ENCODE measurements at places on chromosomes 16 and 17.

DNA sequence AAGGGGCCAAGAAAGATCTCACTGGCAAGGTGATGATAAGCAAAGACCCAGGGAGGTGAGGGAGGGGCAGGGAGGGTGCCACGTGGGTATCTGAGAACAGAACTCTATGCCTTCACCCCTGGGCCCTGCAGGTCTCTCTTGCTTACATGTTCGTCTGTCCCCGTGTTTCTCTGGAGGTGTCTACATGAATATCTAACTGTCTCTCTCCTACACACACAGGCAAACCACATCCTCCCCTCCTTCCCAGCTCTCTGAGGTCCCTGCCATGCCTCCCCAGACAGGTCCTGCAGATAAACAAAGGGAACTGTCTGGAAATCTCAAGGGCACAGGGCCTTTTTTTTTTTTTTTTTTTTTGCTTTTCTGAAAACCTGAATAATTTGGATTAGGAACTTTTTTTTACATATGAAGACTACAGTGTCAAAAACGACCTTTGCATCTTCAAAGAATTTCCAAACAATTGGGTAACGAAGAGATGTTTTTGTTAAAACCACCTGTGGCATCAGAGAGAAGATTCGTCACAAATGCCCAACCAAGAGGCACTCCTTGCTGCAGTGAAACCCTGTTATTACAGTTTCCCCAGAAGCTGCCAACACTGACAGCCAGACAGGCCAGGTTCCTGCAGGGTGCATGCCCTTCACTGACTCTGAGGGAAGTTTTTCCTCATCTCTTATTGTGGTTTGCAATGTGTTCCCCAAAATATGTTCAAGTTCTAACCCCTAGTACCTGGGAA is 17.8 kb downstream of the PLLP start:
- no peak for DNase-seq

DNA sequence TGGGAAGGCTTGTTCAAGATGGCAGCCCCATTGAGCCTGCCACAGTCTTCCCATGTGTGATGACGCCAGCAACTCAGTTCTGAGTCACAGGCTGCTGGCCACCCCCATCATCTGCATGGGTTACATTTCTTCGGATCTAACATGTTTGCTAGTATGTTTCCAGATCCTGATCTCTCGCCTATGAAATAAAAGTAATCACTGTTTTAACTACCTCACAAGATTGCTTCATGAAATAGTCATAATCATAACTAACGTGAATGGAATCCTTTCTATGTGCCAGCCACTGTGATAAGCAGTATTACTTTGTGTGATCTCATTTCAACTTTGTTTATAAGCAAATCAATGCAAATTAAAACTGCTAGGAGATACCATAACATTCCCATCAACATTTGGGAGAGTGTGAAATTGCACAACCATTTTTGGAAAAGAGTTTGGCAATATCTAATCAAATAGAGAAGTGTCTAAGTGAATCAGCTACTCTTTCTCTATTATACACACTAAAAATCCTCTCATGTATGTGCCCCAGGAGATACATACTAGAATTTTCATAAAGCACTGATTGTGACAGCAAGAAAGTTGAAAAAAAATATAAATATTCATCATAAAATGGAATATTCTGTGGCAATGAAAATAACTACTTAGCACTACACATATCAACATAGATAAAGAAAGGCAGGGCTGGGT is 300.2 kb upstream of the IRX5 start:
- DNase-seq, result no peak

GRCh38 chr16:3266873-3267537 is 10.6 kb upstream of the MEFV start:
- peak; percentile 47 for DNase-seq

- no peak for DNase-seq
Observed at GRCh38 chr16:21185659-21186325, 25.6 kb downstream of the ZP2 start.

GRCh38 chr16:58057121-58057520 is 31.6 kb downstream of the MMP15 start:
- no peak for DNase-seq

DNA sequence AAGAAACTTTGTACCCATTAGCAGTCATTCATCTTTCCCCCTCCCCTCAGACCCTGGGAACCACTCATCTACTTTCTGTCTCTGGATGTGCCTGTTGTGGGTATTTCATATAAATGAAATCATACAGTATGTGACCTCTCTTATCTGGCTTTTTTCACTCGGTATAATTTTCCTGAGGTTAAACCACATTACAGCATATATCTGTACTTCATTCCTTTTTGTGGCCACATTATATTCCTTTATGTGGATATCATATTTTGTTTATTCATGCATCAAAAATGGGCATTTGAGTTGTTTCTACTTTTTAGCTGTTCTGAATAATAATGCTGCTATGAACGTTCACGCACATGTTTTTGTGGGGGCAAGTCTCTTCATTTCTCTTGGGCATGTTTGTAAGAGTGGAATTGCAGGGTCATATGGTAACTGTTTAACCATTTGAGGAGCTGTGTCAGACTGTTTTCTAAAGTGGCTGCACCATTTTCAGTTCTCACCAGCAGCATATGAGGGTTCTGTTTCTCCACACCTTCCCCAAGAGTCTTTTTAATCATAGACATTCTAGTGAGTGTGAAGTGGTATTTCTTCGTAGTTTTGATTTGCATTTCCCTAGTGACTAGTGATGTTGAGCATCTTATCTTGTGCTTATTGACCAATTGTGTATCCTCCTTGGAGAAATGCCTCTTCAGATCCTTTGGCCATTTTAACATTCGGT is 3.8 kb downstream of the SNX29 start:
- no peak for DNase-seq

GRCh38 chr17:55730808-55731207 is 8.1 kb upstream of the TMEM100 start:
- no peak for DNase-seq

- peak; percentile 59 for DNase-seq
Observed at GRCh38 chr17:76725580-76726230, 701 bp downstream of the JMJD6 start.

DNA sequence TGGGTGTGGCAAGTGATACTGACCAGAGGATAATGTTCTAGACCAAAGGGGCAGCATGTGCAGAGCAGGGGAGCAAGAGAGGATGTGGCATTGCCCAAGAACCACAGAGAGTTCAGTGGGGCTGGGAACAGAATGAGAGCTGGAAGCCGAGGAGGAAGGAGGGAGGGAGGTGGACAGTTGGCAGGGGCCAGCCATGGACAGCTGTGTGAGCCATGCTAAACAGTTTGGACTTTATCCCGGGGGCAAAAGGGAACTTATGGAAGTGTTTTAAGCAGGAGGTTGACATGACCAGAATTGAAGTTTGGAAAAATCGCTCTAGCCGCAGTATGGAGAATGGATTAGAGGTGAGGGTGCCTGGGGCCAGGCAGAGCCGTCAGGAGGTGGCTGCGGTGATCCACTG is 29.4 kb upstream of the TMEM132E start:
- no peak for DNase-seq

DNA sequence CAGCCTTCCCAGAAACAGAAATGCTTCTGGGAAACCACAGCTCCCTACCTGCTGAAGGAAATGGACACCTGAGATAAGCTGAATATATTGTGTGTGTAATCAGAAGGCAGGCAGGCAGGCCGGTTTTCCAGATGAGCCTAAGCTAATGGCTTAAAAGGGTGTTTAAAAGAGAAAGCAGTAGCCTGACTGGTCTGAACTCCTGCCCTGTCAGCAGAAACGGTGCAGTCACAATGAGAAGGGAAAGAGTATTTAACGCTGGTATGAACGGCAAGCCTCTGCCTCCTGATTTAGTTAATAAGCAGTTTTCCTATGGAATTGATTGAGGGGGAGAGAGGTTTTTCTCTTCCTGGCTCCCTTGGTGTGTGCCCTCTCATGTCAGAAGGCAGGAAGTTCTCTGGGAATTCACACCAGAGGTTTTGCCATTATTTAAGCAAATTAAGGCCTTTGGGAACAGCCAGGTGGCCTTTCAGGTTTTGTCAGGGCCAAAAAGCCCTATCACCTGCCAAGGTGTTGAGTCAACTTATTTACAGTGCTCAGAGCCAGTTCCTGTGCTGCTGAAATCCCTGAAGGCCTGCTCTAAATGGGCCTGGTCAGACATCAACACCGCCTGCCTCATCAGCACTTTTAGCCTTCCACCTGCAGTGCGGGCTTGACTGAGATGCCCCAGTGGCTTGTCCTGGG is 41.6 kb downstream of the CDH1 start:
- peak; percentile 82 for DNase-seq

DNA sequence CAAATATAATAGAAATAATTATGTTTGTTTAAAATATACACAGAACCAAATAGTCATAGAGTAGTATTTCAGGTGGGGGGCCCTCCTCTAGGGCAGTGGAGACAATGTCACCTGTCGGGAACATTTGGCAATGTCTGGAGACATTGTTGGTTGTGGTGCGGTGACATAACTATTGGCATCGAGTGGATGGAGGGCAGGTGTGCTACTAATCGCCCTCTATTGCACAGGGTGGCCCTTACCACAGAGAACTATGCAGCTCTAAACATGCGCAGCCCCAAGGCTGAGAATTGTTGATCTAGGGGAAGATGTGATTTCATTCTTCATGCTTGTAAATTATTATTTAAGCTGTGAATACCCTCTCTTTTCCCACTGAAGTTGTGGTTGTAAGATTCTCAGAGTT is 594.0 kb downstream of the WWOX start:
- peak; percentile 9 for DNase-seq

DNA sequence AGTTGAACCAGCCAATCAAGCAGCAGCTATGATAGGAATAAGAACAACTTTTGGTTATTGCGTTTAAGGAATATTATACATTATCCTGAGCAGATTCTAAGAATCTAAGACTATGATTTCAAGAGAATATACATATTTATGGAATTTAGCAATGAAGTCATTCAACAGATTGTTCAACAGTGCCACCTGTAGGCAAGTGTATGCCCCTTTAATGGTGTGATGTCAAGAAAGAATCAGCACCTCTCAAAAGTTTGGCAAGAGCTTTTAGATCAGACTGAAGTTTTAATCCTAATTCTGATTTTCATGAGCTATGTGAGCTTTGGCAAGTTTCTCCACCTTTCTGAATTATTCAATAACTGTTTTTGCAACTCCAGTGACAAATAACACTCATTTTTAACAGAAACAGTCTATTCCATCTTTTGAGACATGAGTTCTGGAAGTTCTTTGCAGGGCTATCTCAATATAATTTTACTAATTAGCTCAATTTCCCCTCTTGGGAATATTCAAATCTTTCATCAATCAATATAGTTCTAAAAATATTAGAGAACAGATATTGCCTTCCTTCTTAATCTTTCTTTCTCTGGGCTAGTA is 474.3 kb upstream of the TOM1L1 start:
- no peak for DNase-seq

GRCh38 chr16:13906168-13907089 is 13.5 kb upstream of the ERCC4 start:
- DNase-seq, result peak; percentile 22

- peak; percentile 85 for DNase-seq
Observed at GRCh38 chr17:81513372-81513752, 763 bp upstream of the ACTG1 start.

DNA sequence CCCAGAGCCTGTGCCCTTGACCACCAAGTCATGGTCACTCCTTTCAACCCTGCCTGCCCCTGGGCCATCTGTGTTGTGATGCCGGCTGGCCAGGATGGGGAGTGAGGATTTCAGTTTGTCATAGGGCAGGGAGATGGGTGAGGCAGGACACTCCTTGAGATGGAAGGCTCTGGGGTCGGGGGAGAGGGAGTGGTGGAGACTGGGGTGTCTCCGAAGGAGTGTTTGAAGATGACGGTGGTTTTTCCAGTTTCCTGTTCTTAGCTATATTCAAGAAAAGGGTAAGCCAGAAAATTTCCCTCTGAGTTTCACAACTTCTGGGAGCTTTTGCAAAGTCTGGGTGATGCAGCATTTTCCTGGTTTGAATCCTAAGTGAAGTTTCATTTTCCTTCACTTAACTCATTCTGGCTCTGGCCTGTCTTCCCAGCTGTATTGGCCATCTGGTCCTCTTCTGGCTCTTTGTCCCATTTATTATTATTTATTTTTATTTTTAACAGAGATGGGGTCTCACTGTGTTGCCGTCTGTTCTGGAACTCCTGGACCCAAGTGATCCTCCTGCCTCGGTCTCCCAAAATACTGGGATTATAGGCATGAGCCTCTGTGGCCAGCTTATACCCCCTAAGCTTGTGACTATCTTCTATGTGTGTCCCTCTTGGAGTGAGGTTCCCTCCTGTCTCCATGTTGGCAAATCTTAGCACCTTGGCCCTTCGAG is 27.7 kb downstream of the ABCC1 start:
- DNase-seq, result no peak

GRCh38 chr17:13843862-13844635 is 225.3 kb upstream of the COX10 start:
- no peak for DNase-seq

DNA sequence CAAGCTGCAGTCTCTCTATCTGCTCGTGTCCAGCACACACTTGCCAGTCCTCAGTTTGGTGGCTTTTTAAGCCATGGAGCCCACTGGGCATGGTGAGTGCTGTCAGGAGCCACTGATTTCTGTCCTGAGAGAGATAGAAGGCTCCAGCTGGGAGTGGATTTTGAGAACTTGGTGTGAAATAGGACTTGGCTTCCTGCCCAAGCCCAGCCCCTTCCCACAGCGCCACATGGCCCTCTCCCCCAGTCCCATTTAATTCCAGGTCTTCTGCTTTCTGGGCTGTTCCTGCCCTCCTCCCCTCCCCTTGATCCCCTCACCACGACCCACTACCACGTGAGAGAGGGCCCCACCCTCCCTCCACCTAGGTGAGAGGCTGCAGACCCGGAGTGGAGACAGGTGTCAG is 14.4 kb upstream of the ABCC3 start:
- no peak for DNase-seq

DNA sequence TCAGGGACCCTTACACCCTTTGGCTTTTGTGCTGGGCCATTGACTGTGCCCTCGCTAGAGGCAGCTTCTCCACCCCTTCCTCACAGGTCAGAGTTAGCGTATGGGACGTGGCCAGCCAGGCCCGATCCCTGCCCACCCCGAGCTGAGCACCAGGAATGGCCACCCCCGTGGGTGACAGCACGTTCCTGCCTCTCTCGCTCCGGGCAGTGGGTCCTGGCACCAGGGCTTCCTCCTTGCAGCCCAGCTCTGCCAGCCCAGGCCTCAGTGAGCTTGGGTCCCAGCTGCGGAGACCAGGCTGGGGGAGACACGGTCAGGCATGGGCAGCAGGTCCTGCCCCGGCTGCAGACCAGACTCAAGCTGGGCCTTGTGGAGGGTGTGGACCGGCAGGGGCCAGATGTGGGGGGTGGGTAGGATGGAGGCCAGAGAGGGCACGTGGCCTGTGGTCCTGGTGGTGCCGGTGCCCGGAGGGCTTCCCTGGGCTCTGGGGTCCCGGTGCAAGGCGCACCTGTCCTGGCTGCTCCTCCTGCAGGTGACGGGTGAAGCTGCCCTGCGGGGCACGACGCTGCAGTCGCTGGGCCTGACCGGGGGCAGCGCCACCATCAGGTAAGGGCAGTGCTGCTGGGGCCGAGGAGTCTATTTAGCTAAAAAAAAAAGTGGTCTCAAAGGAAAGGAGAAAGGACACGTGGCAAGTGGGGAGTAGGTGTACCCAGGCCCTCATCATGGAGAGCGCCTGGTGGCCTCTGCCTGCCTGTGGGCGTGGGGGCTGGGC is 18.2 kb downstream of the ASPSCR1 start:
- no peak for DNase-seq

DNA sequence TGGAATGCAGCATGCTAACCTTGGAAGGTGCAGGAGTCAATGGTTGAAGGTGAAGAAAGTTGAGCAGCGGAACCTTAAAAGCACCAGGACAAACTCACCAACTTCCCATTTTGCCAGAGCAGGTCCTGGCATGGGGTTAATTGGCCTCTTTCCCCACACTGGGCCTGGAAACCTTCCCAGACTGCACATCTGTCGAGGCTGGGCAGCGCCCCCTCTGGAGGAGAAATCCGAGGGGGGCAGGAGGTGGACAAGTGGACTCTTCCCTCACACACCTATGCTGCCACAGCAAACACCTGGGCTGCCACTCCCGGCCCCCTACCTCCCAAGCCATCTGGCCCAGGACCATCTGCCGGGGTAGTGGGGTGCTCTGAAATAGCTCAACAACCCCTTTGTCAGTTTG is 232.4 kb downstream of the CBLN1 start:
- DNase-seq, result no peak

Measured in NCI-H146 (cell line).